ENCODE measurements at places on chromosomes 6 and 20. TPM values are rescaled to one million over a fixed set of nuclear protein-coding genes. Genes with fewer than 3 reads are reported as not detected.

GRCh38 chr20:24763386-24764026 lies 185.6 kb upstream of the CST7 start:
- DNase-seq = no peak

- DNase-seq = no peak
Observed at GRCh38 chr6:10633216-10633615, 61.2 kb downstream of the C6orf52 start.

Gene GTSF1L
- total RNA-seq = not detected

DNA sequence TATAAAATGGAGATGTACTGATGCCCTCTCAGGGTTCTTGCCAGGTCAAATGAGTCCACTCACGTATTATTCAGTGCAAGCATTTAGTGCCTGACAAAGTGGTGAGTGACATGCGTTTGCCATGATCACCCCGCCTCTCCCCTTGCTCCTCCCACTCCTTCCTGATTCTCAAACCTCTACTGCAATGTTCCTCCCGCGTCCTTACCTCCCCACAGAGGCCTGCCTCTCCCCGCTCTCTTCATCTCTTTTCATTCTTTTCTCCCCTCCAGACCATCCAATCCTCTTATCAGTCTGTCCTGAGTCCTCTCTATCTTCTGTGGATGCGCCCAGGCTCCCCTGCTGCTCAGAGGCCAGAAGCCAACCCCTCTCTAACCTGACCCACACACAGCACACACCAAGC lies 40.7 kb downstream of the KCNK5 start:
- DNase-seq = no peak

DNA sequence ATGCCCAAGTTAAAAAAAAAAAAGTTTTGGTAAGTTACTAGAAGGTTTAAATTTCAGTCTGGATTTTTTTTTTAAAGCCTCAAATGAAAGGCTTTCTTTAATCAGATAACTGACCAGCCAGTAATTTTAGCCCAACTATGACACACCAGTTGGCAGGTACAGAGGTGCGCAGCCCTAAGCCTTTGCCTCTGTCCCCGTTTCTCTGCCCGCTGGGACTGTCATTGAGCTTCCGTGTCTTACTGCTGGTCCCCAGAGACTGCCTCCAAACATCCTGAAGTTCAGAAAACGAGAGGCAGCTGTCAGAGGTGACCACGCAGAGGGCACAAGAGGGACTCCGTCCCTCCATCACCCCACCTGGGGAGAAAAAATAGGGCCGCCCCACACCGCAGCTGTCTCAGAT lies 118.2 kb downstream of the RPS12 start:
- no peak for DNase-seq

Gene CRYBG1
- 9.1 TPM for total RNA-seq

DNA sequence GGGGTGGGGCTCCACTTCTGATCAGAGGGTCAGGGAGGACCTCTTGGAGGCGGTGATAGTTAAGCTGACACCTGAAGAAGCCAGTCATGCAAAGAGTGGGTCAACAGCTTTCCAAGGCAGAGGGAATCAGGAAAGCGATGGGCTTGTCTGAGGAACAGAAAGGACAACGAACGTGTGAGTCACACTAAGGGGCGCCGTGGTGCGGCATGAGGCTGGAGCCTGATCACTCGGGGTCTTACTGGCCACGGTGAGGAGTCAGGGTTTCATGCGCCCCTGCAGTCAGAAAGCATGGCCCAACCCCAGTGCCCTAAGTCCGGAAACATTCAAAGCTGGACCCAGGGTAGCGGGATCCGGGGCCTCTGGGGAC lies 50.6 kb upstream of the SLC32A1 start:
- no peak for DNase-seq

DNA sequence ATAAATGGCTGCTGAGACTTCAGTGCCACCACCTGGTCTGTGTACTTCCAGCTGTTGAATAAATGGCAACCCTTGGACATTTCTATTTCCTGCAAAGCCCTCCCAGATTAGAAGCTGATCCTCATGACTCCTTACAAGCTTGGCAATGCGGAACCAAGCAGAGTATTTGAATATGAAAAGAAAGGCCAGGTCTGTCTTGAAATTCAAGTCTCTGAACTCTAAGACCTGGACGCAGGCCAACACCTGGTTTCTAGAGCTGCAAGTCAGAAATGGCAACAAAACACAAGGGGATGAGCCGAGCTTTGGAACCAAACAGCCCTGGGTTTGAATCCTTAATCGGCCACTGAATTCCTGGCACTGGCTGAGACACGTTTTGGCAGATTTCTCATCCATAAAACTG lies 353.4 kb downstream of the PTPRT start:
- peak; percentile 14 for DNase-seq

All from WTC11 (cell line).